Stimulated activated CD4-positive, alpha-beta T cell treated with anti-CD3 and anti-CD28 coated beads, Interleukin-15, amount 100 ng/mL, for 24 hours (primary cell): ENCODE measurements at places on chromosomes 12 and 14.

- no peak for DNase-seq
Measured at GRCh38 chr12:92139634-92140150, 6.0 kb downstream of the BTG1 start.

DNA sequence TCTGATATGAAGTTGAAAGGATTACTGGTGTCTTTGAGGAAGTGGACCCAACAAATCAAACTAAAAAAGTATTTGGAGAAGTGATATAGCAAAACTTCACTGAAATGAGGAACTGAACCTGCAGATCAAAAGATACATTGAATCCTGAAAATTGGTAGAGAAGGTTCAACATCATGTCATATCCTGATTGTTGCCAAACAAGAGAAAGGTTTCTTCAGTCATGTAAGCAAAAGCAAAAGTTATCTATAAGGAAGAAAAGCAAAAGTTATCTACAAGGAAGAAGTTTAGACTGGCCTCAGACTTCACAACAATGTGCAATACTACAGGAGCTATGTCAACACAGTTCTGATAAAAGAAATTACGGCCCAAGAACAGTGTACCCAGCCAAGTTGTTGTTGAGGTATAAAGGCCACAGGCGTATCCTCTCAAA lies 142.7 kb downstream of the RAD51B start:
- no peak for DNase-seq

GRCh38 chr14:100885196-100885595 lies 18.3 kb downstream of the RTL1 start:
- DNase-seq = no peak

DNA sequence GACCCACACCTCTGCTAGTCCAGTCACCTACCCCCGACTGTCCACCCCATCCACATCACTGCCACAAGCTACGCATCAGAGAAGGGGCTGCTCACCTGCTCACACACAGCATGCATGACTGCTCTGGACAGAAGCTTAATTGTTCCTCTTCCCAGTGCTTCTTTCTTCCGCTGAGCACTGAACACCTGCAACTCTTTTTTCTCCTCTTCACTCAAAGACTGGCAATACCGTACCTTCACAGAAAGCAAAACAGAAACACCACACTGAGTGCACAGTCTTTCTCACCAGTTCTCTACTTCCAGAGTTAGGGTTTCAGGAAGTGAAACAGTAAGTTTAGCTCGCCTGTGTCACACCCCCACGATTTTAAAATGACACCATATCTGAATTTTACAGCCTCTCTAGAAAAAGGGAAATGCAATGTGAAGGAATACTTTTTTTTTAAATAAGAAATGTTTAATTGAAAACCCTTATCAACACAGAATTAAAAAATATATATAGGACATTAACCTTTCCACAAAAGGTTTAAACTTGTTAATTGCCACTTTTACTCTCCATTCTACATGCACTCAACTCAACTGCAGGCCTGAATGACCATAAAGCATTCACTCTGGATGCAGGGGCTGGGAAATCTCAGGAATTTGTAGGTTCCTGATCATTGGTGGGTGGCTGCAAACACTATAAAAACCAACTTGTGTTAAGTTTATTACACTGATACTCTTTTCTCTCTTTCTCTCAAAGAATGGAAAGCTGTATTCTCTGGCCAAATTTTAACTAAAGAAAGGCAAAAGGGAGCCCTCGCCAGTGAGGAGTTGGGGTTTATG lies 120.0 kb downstream of the PRICKLE1 start:
- peak; percentile 4 for DNase-seq

DNA sequence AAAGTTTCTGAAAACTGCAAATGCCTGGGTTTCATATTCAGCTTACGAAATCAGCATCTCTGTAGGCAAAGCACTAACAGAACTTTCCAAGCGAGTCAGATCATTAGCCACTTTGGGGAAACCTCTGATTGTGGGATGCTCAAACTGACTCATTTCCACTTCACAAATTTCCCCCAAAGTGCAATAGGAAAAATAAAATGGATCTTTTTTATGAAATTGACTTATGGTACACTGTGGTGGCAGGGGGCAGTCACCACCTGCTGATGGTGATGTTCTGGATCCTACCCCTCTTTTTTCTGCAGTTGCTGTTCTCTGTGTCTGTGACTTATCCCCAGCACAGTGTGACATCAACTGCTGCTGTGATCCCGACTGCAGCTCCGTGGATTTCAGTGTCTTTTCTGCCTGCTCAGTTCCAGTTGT lies 5.6 kb downstream of the TCTN1 start:
- peak; percentile 61 for DNase-seq

DNA sequence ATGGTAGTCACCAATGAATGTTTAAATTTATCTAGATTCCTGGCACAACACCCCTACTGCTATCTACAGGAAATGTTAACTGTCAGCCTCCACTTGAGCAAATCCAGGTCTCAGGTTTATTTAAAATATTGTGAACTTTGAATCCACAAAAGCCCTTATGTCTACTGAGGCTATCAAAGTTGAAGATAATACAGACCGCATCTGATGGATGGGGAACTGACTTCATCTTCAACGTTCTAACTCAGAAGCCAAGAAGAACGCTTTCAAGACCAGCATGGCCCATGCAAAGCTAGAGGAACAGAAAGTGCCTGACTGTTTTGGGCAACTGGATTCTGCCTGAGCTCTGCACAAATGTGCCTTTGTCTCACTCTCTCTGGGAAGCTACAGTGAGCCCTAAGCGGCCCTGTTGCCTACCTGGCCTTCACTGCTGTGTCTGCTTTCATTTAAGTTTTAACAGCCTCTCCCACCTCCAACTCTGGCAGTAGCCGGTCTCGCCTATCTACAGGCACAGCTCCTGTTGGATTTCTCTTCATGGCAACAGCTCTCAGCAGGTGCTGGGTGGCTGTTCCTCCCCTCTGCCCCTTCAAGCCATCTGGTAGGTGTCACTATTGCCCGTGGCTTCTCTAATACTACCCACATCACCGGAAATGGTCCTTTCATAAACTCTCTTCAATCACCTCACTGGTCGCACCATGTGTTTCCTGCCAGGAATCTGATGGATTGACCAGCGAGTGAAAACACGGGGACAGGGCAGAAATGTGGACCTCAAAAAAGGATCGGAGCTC lies 112.1 kb upstream of the OVCH1 start:
- no peak for DNase-seq

DNA sequence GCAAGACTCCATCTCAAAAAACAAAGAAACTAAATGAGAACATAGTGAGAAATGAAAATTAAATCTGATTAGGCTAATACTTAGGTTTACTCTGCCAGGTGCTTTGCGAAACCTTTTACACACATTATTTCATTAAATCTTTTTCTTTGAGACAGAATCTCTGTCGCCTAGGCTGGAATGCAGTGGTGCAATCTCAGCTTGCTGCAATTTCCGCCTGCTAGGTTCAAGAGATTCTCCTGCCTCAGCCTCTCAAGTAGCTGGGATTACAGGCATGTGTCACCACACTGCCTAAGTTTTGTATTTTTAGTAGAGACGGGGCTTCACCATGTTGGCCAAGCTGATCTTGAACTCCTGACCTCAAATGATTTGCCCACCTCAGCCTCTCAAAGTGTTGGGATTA lies 21.9 kb upstream of the EEA1 start:
- no peak for DNase-seq
